ENCODE measurements at places on chromosomes 4 and X. TPM values are rescaled to one million over a fixed set of nuclear protein-coding genes. Genes with fewer than 3 reads are reported as not detected.
A peak's percentile ranks its signal among the peaks of the same experiment; 100 is the strongest.

GRCh38 chrX:83771664-83772063 lies 89.3 kb upstream of the CYLC1 start:
- no peak overlapping the region for H3K4me3 ChIP-seq
- no peak for DNase-seq
- no peaks in the 10 kb centered on the region for H3K4me1 ChIP-seq
- no peaks in the 10 kb centered on the region for H3K27me3 ChIP-seq
- no peaks in the 10 kb centered on the region for H3K36me3 ChIP-seq

GRCh38 chr4:116531870-116532269 lies 553.5 kb downstream of the TRAM1L1 start:
- no peak overlapping the region for H3K4me3 ChIP-seq
- peaks cover 2% of the 10 kb centered on the region for H3K36me3 ChIP-seq
- no peaks in the 10 kb centered on the region for H3K27me3 ChIP-seq
- H3K27ac ChIP-seq = no peak overlapping the region
- DNase-seq = no peak
- peaks cover 32% of the 10 kb centered on the region for H3K4me1 ChIP-seq

- no peak overlapping the region for H3K27ac ChIP-seq
- H3K4me1 ChIP-seq = peaks cover 14% of the 10 kb centered on the region
- no peaks in the 10 kb centered on the region for H3K36me3 ChIP-seq
These were observed 216.6 kb downstream of the NR3C2 start for GRCh38 chr4:148225639-148226038.

GRCh38 chr4:155964016-155964891 lies 10.6 kb upstream of the CTSO start:
- no peak overlapping the region for H3K4me3 ChIP-seq
- H3K36me3 ChIP-seq = no peaks in the 10 kb centered on the region
- no peak for DNase-seq
- no peak overlapping the region for H3K27ac ChIP-seq
- H3K27me3 ChIP-seq = no peaks in the 10 kb centered on the region

GRCh38 chrX:45295259-45295986 lies 94.7 kb upstream of the DIPK2B start:
- no peak overlapping the region for H3K27ac ChIP-seq
- H3K4me1 ChIP-seq = peaks cover 12% of the 10 kb centered on the region
- DNase-seq = no peak
- H3K27me3 ChIP-seq = no peaks in the 10 kb centered on the region
- H3K36me3 ChIP-seq = no peaks in the 10 kb centered on the region

- no peaks in the 10 kb centered on the region for H3K27me3 ChIP-seq
- H3K36me3 ChIP-seq = peaks cover 12% of the 10 kb centered on the region
- H3K27ac ChIP-seq = no peak overlapping the region
- H3K4me1 ChIP-seq = peaks cover 2% of the 10 kb centered on the region
- no peak for DNase-seq
- H3K4me3 ChIP-seq = no peak overlapping the region
These were observed 88.6 kb downstream of the CENPC start for GRCh38 chr4:67456577-67457196.

GRCh38 chrX:56738670-56739069 lies 9.6 kb downstream of the NBDY start:
- no peak for DNase-seq
- H3K36me3 ChIP-seq = peaks cover 37% of the 10 kb centered on the region
- H3K4me1 ChIP-seq = no peaks in the 10 kb centered on the region
- H3K27me3 ChIP-seq = no peaks in the 10 kb centered on the region
- no peak overlapping the region for H3K27ac ChIP-seq

DNA sequence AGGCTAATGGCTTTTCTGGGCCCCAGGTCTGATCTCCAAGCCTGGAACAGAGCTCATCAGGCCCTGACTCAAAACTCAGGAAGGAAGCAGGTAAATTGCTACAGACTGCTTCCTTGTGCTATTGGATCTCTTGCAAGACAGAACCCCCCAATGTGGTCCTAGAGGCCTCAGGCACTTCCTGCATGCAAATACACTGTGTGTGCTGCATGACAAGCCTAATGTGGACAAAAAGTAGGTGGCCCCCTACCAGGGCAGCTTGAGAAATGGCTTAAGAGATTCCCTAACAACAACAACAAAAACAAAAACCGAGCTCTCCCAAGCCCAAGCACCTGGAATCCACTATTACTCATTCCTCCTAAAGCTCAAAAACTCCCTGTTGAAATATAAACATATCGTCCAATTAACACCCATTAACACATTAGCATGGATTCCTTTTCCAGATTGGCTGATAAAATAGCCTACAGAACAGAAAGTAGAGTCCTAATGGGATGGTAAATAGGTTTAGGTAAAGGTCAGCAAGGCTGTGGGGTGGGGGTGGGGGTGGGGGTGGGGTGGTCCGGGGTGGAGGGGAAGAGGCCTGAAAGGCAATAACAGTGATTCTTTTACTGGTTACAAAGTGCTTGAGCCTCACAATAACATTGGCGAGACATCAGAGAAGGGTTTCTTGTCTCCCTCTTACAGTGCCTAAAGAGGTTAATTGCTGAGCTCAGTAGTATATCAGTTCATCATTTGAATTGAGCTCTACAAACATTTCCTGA lies 24.1 kb upstream of the FGF16 start:
- H3K36me3 ChIP-seq = no peaks in the 10 kb centered on the region
- peaks cover 6% of the 10 kb centered on the region for H3K4me1 ChIP-seq
- H3K4me3 ChIP-seq = no peak overlapping the region
- no peaks in the 10 kb centered on the region for H3K27me3 ChIP-seq

Gene FAM9B
- total RNA-seq = not detected

DNA sequence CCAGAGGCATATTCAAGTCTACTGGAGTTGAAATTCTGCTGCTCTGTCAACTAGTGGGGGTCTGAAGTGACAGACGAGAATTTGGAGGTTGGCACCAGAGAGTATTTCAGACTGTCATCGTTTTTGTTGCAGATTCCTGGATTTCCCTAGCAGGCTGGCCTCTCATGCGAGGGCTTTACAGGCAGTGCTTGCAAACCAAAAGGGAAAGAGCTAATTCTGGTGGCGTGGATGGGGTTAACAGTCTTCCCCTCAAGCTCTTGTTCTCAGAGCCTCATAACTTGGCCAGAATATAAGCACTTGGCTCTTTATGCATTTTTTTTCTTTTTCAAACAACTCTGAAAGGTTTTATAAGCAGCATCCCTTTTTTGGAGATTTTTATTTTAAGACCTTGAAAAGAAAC lies at the start of gene SPARCL1:
Gene SPARCL1, minus strand, starts transcription at position 190 of the 400 bp plus-strand sequence. CDS start 29,802 bp downstream, outside the sequence.
- no peaks in the 10 kb centered on the region for H3K27me3 ChIP-seq
- H3K4me3 ChIP-seq = no peak within 1 kb of the TSS
- peaks cover 4% of the 10 kb centered on the region for H3K36me3 ChIP-seq
- DNase-seq = no peak
- H3K4me1 ChIP-seq = peaks cover 32% of the 10 kb centered on the region

Gene LRAT
- total RNA-seq = 22.6 TPM

Gene CLIC2
- 2.0 TPM for total RNA-seq

DNA sequence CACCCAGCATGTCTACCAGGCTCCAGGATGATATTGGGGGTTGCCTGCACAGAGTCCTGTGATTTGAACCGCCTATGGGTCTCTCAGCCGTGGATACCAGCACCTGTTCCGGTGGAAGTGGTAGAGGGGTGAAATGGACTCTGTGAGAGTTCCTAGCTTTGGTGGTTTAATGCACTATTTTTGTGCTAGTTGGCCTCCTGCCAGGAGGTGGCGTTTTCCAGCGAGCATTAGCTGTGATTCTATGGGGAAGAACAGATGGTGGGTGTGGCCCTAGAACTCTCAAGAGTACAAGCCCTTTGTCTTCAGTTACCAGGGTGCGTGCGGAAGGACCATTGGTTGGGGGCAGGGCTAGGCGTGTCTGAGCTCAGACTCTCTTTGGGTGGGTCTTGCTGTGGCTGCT lies 316.9 kb upstream of the AMOT start:
- H3K4me3 ChIP-seq = no peak overlapping the region
- H3K27ac ChIP-seq = no peak overlapping the region
- DNase-seq = no peak

DNA sequence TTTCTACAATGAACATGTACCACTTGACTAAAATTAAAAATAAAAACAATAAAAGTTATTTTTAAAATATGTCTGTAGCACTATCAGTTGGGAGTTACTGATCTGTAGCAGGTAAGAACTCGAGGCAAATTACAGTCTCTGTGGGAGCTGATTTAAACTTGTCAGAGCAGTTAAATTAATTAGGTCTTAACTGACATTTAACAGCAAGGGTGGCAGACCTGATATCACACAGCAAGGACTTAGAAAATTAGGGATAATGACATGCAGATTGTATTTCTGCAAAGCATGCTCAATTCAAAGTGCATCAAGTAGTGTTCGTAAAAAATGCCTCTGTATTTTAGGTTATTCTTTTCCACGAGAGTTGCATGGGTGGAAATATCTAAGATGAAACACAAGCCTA lies 208.9 kb downstream of the SPATA18 start:
- no peaks in the 10 kb centered on the region for H3K27me3 ChIP-seq
- peaks cover 6% of the 10 kb centered on the region for H3K4me1 ChIP-seq
- no peak overlapping the region for H3K4me3 ChIP-seq
- no peak for DNase-seq
- H3K27ac ChIP-seq = no peak overlapping the region
- no peaks in the 10 kb centered on the region for H3K36me3 ChIP-seq

- DNase-seq = no peak
- no peaks in the 10 kb centered on the region for H3K27me3 ChIP-seq
- H3K27ac ChIP-seq = no peak overlapping the region
- peaks cover 7% of the 10 kb centered on the region for H3K4me1 ChIP-seq
These were observed 46.6 kb upstream of the DHX15 start for GRCh38 chr4:24630937-24631336.

Gene MAGEA2
- total RNA-seq = 0.22 TPM

DNA sequence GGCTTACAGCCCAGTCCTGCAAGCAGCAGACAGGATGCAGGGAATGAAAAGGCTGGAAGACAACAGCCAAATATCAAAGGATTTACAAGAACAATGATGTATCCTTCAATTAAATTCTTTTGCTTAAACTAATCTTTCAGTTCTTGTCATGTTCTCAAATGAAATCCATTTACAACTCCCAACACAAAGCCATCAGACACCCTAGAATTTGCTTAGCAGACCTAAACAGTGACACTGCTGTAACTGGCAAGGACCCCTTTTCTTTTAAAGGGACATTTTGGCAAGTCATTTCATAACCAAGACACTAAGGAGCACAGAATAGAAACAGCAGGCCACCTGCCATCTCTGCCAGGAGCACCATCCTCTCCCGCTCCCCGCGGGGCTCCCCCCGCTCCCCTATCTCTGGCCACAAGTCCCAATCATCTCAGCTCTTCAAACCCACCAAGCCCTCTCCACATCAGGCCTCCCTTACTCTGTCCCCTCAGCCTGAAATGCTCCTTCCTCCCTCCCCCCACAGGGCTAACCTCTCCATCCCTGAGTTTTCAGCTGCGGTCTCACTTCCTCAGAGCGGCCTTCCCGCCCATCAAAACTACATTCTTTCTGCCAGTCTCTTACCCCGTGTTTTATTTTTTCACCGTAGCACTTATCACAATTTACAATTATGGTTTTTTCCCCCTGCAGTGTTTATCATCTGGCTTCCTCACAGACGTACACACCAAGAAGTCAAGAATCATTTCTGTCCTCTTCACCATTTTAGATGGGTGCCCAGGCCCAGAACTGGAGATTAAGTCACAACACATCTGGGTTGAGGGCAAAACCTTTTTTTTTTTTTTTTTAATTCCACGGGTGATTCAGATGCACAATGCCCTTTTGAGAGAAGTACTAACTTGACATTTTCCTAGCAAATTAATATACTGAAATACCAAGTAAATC lies 45.8 kb downstream of the TSPAN5 start:
- peaks cover 15% of the 10 kb centered on the region for H3K4me1 ChIP-seq
- no peaks in the 10 kb centered on the region for H3K36me3 ChIP-seq
- H3K27ac ChIP-seq = no peak overlapping the region
- no peak overlapping the region for H3K4me3 ChIP-seq
- H3K27me3 ChIP-seq = peaks cover 7% of the 10 kb centered on the region
- DNase-seq = no peak

- peaks cover 39% of the 10 kb centered on the region for H3K27me3 ChIP-seq
- H3K4me3 ChIP-seq = no peak overlapping the region
- no peaks in the 10 kb centered on the region for H3K4me1 ChIP-seq
- H3K36me3 ChIP-seq = no peaks in the 10 kb centered on the region
These were observed 15.8 kb downstream of the TMEM31 start for GRCh38 chrX:103726477-103726876.

GRCh38 chr4:185219551-185220344 lies 10.3 kb downstream of the SNX25 start:
- no peaks in the 10 kb centered on the region for H3K27me3 ChIP-seq
- H3K4me3 ChIP-seq = no peak overlapping the region
- no peak overlapping the region for H3K27ac ChIP-seq
- peaks cover 4% of the 10 kb centered on the region for H3K4me1 ChIP-seq

GRCh38 chrX:50577326-50577725 lies 106.7 kb upstream of the DGKK start:
- no peak for DNase-seq
- H3K4me1 ChIP-seq = no peaks in the 10 kb centered on the region
- H3K27me3 ChIP-seq = no peaks in the 10 kb centered on the region
- H3K36me3 ChIP-seq = no peaks in the 10 kb centered on the region

GRCh38 chrX:63350465-63350877 lies 661 bp downstream of the SPIN4 start:
- no peaks in the 10 kb centered on the region for H3K27me3 ChIP-seq
- H3K4me1 ChIP-seq = peaks cover 10% of the 10 kb centered on the region
- peak overlapping the region; percentile 91 for H3K4me3 ChIP-seq
- H3K27ac ChIP-seq = peak overlapping the region; percentile 97
- no peaks in the 10 kb centered on the region for H3K36me3 ChIP-seq

DNA sequence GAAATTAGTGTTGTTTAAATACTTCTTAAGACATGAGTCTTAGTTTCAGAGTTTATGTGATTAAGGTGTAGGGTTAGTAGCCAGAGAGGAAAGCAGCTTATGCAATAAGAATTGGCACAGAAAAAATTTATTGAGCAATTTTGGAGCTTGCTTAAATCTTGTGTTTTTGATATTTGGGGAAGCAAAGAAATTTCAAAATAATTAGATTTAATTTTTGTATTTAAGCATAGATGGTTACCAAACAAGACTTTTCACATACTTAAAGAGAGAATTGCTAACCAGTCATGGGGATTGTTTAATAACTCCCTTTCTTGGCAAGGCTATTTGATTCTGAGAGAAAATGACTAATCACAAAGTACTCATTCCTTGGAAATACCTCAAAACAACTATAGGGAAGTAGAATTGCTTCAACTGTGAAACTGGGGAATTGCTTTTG lies 202.0 kb upstream of the GRID2 start:
- no peak overlapping the region for H3K4me3 ChIP-seq
- H3K36me3 ChIP-seq = no peaks in the 10 kb centered on the region
- DNase-seq = no peak
- H3K4me1 ChIP-seq = peaks cover 5% of the 10 kb centered on the region
- no peaks in the 10 kb centered on the region for H3K27me3 ChIP-seq

DNA sequence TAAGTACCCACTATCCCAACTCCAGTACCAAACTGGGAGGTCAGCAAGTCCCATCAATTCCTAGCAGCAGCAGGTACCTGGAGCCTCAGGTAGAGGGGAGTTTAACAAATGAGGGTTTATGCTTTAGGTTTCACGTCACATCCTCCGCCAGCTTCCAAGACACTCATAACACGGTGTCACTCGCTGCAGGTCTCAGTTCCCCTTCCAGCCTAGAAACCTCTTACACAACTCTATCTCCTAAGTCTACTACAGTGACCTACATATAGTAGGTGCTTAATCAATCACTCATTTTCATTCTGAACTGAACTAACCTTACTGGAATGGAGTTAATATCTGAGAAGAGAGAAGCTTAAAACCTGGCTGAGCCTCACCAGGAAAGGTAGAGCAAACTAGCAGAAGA lies 96.0 kb downstream of the EFHC2 start:
- no peaks in the 10 kb centered on the region for H3K36me3 ChIP-seq
- peaks cover 3% of the 10 kb centered on the region for H3K4me1 ChIP-seq
- H3K4me3 ChIP-seq = no peak overlapping the region
- no peak overlapping the region for H3K27ac ChIP-seq

- H3K27ac ChIP-seq = no peak overlapping the region
- no peaks in the 10 kb centered on the region for H3K27me3 ChIP-seq
- H3K36me3 ChIP-seq = no peaks in the 10 kb centered on the region
- peaks cover 6% of the 10 kb centered on the region for H3K4me1 ChIP-seq
- no peak for DNase-seq
- H3K4me3 ChIP-seq = no peak overlapping the region
These were observed 33.3 kb upstream of the TMEM184C start for GRCh38 chr4:147583876-147584275.

Gene CXorf65
- not detected for total RNA-seq

Measured in progenitor cell of endocrine pancreas (in vitro differentiated cells).